Epithelial cell of prostate (primary cell): ENCODE measurements at places on chromosomes 11 and 22.

DNA sequence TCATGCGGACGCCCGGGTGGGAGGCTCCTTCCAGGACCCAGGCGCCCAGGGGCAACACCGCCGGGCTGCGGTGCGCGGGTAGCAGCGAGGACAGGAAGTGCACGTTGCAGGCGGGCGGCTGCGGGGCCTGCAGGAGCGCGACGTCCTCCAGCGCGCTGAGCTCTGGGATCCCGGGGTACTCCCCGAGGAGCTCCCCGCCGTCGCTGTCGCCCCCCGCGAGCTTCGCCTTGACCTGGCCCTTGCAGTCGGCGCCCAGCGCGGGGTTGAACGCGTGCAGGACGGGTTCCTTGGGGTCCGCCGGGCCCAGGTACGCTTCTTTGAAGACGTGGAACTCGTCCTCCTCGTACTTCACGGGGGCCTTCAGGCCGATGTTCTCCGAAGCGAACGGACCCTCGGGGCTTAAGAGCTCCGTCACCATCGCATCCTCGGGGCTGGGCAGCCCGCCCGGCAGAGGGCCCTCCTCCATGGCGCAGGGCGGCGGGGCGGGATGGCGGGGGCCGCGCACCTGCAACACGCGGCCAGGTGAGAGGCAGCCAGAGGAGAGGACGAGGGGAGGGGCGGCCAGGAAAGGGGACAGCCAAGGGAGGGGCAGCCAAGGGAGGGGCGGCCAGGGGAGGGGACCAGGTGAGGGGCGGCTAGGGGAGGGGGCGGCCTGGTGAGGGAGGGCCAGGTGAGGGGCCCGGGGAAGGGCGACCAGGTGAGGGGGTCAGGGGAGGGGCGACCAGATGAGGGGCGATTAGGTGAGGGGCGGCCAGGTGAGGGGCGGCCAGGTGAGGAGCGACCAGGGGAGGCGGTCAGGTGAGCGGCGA lies 921 bp downstream of the TESMIN start:
- no peak for DNase-seq

DNA sequence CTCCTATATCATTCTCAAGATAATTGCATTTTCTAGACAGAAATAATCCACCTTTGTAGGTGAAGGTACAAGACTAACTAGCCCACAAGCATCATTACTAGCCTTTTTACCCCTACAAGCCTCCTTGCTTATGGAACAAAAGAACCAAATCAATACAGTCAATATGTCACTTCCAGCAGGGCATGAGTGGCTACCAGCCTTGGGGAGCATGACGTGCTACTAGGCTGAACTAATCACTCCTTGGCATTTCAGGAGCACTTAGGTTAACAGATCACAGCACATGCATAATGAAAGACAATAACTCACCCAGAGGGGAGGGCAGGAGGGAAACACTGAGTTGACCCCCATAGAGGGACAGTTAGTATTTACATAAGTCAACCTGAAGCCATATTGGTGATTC lies 2.7 kb downstream of the DRD2 start:
- no peak for DNase-seq

- DNase-seq = no peak
These were observed 80.3 kb downstream of the TNRC6B start for GRCh38 chr22:40258017-40258416.

- no peak for DNase-seq
These were observed 441.2 kb upstream of the ANO3 start for GRCh38 chr11:25890626-25891260.

GRCh38 chr11:130645164-130645842 lies 196.9 kb downstream of the ADAMTS15 start:
- no peak for DNase-seq

DNA sequence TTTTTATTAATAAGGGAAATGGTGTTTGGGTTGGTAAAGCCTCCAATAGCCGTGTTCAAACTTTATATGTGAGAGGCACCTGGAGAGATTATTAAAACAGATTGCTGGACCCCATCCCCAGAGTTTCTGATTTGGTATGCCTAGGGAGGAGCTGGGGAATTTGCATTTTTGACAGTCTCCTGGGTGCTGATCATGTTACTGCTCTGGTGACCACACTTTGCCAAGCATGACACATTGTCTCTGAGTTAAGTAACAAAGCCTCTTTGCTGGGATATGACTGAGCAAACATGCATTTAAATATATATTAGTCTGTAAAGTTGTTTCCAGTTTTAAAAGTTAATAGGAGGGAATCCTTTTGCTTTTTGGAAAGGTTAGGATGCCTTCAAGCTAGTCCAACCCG lies 140.4 kb downstream of the NAV2 start:
- no peak for DNase-seq

DNA sequence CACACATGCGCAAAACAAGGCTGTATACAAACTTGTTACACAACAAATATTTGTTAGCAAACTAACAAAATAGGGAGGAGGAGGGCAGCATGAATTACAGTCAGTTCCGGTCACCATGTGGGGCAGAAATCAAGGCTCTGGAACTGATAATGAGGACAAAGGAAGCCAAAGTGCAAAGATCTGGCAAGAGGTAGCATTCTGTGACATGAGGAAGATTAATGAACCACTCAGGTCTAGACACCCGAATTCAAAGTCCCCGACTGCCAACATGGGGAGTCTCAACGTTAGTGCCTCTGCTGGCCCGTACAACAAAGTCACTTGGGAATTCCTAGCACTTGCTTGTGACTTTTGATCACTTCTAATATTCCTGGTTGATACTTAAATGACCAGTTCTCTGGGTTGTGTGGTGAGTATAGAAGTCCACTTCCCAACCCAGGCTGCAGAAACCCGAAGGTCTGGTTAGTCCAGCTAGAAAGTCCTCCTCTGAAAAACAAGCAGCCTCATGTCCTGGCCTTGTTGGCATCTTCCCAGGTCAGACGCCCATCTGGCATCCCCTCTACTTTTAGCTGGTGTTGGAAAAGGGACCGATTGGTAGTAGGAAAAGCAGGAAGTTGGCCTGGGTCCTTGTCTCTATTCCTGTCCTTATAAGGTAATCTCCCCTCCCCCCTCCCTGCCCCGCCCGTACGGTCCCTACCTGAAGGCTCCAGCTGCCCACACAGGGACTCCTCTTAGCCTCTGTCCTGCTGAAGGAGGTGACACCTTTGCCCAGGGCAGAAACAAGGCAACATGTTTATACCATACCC lies 1.6 kb downstream of the SUN2 start:
- DNase-seq = peak; percentile 51

- no peak for DNase-seq
These were observed 148.8 kb downstream of the MPPED1 start for GRCh38 chr22:43560651-43561050.

- no peak for DNase-seq
These were observed 246.6 kb downstream of the FAM76B start for GRCh38 chr11:95542868-95543551.

DNA sequence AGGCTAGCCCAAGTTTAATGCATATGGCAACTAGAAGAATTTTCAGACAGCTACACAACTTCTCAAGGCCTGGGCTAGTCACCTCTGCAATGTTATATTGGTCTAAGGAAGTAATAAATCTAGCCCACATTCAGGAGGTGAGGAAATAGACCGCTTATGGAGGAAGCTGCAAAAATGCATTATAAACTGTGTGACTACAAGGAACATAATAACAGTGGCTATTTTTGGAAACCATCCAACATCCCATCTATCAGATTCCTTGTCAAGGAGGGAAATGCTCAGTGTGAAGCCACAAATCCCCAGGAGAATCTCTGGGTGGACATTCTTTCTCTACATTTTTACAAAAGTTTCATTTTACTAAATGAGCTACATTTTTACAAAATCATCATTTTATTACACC lies 76.1 kb downstream of the BBOX1 start:
- DNase-seq = no peak

DNA sequence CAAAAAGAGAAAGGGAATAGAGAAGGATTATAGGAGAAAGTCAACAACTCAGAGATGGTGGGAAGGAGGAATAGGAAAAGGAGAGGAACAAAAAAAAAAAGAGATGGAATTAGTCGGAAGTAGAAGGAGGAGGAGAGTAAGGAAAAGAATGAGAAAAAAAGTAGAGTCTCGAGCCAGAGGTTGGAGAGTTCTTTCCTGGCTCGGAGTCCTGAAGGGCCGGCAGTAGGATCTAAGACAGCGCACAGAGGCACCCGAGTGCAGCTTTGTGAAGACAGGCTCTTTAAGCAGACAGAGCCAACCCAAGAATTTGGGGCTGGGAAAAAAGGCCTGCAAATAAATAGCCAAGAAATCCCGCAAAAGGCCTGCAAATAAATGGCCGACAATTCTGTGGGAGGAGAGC lies 170.4 kb upstream of the CCDC90B start:
- DNase-seq = no peak

DNA sequence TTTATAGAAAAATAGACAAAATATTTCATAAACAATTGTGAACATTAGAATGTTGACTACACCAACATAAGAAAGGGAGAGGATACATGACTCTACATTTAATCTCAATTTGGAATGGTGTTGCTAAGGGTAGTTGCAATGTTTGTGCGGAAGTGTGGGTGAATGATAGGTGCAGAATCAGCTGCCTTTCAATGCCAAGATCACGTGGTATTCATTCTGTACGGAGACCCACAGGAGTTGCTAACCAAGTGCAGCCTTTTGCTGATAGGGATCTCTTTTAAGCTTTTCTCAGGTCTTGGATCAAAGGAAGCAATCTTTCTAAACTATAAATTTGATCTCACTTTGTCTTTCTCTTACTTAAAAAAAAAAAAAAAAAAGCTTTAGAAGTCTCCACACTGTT lies 29.8 kb upstream of the CTSC start:
- DNase-seq = no peak

GRCh38 chr22:18057568-18058209 lies 20.1 kb upstream of the PEX26 start:
- DNase-seq = peak; percentile 97

GRCh38 chr11:8071616-8072581 lies 9.1 kb upstream of the TUB start:
- DNase-seq = no peak

DNA sequence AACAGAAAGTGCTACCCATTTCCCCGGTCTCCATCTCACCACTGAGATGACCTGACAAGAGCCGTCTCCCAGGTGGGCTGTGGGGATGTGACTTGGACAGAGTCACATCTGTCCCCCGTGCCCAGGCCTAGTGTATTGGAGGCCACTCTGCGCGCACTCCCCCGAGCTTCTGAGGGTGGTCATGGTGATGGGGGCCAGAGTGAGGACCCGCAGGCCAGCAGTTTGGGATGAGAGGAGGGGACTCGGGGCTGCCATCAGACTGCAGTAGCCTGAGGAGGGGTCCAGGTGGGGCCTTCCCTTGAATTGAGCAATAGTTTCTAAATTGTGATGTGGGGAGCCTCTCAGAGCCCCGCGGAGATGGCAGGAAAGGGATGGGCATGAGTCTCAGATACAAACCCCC lies 852.6 kb downstream of the TBC1D22A start:
- DNase-seq = no peak

GRCh38 chr22:17074648-17075002 lies 10.2 kb upstream of the IL17RA start:
- DNase-seq = no peak

DNA sequence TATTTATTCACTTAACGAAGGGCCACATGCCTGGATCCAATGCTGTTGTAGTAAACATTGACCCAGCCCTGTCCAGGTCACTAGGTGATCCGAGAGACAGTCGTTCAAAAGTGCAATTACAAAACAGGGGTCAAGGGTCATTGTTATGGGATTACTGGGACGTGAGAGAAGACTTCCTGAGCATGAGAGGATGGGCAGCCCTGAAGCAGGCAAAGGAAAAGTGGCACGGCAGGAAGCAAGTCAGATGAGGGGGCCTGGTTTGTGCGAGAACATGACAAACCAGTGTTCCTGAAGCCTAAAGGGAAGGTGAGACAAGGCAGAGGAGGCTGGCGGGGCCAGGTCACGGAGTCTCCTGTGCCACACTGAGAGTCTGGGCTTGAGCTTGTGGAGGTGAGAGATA lies 15.8 kb upstream of the MMP20 start:
- DNase-seq = no peak

DNA sequence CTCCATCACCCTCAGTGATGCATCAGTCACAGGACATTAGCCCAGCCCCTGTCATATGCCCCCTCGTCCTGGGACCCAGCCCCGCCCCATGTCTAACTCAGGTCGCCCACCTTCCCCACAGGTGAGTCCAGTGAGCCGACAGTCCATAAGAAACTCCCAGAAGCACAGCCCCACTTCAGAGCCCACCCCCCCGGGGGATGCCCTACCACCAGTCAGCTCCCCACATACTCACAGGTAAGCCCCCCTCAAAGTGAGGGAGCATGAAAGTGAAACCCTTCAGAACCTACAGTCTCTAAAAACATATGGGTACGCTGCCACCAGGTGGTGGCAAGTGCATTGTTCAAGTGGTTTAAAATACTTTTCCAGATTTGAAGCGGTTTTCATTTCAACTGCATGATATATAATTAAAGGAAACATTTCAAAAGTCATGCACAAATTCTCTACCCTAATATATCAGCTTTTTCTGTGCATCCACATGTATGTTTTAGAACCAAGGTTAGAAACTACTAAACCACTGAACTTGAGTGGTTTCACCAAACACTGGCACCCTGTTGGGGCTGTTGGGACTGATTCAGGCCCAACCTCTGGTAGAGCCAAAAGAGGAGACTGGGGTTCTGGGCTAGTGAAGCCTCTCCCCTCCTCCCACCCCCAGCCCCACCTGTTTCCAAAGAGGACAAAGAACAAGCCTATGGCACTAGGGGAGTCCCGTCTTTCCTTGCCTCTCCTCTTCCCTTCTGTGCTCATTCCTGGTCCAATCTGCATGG lies 17.3 kb downstream of the EPS8L2 start:
- DNase-seq = no peak

DNA sequence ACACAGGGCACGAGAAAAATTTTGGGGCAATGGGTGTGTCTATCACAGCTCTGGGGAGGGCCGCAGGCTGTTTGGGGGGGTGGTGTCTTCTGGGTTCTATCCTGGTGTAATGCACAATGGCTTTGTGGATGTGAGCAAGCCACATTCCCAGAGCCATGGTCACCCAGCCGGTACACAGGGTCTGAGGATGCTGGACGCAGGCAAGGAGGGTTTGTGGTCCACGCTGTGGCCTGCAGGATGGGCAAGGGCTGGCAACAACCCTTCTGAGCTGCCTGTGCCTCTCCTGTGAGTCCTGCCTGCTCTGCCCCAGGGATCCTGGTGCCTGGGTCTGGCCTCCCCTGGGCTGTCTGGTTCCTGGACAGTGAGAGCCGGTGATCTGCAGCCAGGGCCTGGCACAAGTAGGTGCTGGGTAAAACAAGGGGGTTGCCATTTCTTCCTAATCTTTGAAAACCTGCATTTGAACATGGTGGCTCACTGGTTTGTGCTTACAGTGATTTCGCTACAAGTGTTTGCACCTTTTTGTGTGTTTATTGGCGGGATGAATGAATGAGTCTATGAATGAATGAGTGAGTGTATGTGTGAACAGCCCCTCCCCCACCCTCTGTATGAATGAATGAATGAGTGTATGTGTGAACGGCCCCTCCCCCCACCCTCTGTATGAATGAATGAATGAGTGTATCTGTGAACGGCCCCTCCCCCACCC lies 4.4 kb upstream of the MRPL23 start:
- no peak for DNase-seq

DNA sequence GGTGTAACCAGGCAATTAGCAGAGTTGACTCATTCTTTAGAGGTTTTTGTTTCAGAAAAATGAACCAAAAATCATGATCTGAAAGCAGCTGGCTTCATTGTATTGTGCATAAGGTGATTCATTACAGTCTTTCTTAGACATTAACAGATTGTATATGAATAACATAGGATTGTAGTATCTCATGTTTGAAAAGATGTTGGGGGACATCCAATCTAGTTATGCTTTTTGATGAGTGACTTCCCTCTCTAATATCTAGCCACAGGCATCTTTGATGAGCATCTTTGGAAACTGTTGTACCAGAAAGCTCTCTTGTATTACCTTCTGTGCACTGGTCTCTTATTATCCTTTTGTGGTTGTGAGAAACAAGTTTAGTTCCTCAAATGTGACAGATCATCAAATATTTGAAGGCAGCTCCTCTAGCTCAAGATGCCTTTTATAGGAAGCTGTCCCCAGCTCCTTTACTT lies 8.3 kb downstream of the GRK3 start:
- no peak for DNase-seq
